ENCODE measurements at places on chromosomes 5 and 9.

DNA sequence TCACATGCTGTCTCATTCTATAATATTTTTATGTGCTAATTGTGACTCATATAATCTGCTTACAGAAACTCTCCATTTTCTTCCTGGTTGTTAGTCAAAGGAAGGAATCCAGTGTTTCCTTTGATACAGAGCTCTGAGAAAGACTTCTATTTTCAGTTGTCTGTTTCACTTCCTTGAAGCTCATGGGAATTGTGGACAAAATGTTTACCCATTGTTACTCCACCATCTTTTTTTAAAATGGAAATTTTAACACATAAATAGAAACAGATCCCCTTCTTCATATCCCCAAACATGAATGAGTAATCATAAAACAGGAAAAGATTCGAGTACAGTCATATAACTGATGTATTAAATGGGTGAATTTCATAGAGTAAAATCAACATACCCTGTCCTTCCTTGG is 42.0 kb upstream of the KCNN2 start:
- no peak for DNase-seq

DNA sequence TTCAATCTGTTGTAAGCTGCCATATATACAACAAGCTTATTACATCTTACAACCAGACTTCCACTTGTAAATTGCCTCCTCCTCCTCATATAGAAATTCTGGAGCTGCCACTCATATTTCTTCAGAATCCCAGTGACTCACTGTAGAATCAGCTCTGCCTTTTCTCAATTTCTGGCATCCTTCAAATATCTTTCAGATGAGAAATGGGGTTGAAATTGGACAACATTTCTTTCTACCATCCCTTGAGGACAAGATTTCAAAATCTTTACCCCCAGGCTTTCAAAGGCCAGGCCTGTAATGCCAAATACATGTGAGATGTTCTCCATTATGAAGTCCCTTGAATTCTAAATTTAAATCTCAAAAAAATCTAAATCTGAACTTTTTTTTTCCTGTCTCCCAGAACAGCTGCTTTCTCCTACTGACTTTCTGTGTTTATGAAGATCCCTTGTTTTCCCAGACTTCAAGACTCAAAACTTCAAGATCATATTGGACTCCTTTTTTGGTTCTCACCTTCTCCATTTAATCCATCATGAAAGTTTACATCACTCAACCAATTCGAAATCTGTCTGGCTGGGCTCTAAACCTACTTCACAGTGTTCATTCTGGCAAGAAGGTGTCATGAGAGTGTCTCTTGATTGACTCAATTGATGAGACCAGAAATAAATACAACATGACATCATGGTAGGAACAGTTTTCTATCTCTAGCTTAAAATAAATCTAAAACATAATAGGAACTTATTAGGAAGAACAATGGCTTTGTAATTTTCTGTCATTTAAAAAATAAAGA is 109.8 kb downstream of the HMHB1 start:
- DNase-seq = no peak

DNA sequence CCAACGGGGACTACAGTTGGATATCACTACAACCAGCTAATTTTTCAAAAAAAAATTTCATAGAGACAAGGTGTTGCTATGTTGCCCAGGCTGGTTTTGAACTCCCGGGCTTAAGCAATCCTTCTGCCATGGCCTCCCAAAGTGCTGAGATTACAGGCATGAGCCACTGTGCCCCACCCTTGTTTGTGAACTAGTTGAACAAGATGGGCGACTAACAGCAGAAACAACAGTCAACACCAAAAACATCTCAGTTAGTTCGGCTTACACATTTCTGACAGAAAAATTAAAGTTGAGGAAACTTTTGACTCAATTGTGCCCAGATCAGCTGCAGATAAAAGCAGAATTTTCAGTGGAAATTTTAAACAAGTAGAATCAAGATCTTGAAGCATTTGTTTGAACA is 470.1 kb downstream of the TLE4 start:
- DNase-seq = no peak

DNA sequence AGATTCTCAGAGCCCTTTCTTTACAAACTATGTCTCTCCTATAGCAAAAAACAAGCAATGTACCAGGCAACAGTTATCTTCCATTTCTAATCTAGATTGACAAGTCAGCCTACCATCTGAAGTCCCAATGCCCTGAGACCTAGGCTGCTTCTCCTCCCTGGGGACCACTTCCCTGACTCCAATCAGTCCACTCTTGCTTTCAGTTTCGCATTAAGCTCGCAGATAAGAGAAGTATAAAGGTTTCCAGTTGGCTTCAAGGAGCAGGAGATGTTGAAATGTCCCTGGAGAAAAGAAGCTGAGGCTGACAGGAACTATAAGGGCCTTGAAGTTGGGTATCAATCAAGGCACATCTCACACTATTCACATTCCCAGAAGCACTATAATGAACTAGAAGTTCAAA is 32.3 kb downstream of the ERP44 start:
- DNase-seq = peak; percentile 42

- DNase-seq = no peak
Observed at GRCh38 chr5:73985145-73985544, 359.1 kb downstream of the ARHGEF28 start.
